Activated effector memory CD4-positive, alpha-beta T cell treated with Interleukin-2 at 50 U/mL for 16 hours (primary cell): ENCODE measurements at places on chromosomes 11 and 22.

- DNase-seq, result no peak
Observed at GRCh38 chr22:45203150-45203951, 37.3 kb downstream of the KIAA0930 start.

GRCh38 chr22:37906364-37907008, 389 bp downstream of the MICALL1 start:
- DNase-seq, result peak; percentile 21

DNA sequence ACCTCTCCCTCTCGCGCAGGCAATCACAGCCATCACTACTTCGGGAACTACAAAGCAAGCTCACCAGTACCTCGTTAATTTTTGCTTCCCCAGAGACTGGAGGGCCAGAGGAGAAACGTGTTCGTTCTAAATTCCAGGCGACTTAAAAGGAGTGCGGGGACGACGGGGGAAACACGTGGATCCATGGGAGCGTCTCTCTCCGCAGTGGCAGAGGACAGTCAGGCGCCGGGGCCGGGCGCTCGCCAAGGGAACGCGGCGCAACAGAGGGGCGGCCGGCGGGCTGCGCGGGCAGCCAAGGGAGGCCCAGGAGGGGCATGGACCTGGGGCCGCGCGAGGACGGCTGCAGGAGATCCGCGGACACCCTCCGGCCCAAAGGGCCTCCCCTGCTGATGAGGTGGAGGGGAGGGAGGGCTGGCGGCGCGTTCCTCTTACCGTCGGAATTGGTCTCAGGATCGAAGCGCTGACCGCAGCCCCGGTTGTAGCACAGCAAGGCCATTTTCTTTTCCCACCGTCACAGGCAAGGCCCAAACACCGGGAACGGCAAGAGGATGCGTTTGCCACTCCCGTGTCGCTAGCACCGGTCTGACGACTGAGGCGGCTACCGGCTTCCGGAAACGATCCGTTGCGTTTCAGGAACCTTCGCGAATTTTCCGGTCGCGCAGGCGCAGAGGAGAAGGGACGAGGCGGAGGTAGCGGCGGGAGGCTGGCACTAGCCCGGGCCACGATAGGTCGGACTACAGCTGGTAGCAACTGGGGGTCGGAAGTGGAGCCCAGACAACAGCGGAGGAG, at the start of gene CHORDC1:
TSS of gene CHORDC1 (minus strand) at position 591 of the 789 bp plus-strand sequence. CDS start at position 496, 95 bp downstream.
- DNase-seq, result peak; percentile 90

- peak; percentile 78 for DNase-seq
Observed at GRCh38 chr22:41285441-41285819, 557 bp downstream of the RANGAP1 start.

- no peak for DNase-seq
Observed at GRCh38 chr11:69454018-69454417, 27.4 kb upstream of the LINC01488 start.

DNA sequence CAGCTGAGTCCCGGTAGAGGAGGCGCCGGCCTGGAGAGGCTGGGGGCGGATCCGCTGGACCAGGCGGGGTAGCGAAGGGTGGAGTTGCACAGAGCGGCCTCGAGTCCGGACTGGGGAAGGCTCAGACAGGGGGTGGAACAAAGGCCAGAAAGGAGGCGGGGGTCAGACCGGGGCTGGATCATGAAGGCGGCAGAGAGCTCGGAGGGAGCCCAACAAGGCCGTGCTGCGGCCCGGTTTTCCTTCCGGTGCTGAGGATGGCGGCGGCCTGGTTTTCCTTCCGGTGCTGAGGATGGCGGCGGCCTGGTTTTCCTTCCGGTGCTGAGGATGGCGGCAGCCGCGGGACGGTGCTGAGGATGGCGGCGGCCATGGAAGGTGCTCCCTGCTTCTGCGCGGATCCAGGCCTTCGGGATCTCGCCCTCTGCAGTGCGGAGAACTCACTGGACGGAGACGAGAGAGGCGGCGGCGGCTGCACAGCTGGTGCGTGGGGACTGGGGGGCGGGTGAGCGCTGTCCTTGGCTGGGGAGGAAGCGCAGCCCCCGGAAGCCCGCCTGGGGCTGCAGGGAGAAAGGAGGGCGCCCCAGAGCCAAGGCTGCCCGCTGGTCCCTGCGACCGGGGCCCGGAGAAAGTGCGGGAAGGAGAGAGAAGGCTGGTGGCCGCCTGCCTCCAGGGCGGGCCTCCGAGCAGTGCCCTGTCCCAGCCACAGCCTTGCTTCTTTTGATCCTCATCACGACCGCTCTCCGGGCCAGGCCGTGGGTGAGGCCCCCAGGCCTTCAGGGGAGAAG, 350.4 kb upstream of the B3GAT1 start:
- no peak for DNase-seq

GRCh38 chr11:114066046-114066648, 6.6 kb downstream of the ZBTB16 start:
- DNase-seq, result no peak

GRCh38 chr11:125671561-125671960, 9.1 kb downstream of the ACRV1 start:
- DNase-seq, result no peak

- DNase-seq, result no peak
Observed at GRCh38 chr11:98679673-98680072, 341.1 kb upstream of the CNTN5 start.

- no peak for DNase-seq
Observed at GRCh38 chr11:69438286-69438920, 43.1 kb upstream of the LINC01488 start.

GRCh38 chr11:115706626-115707135, 202.5 kb upstream of the CADM1 start:
- no peak for DNase-seq

GRCh38 chr22:35840302-35840739, 122.6 kb downstream of the APOL5 start:
- DNase-seq, result no peak

- no peak for DNase-seq
Observed at GRCh38 chr11:41714101-41714500, 254.6 kb upstream of the LRRC4C start.

DNA sequence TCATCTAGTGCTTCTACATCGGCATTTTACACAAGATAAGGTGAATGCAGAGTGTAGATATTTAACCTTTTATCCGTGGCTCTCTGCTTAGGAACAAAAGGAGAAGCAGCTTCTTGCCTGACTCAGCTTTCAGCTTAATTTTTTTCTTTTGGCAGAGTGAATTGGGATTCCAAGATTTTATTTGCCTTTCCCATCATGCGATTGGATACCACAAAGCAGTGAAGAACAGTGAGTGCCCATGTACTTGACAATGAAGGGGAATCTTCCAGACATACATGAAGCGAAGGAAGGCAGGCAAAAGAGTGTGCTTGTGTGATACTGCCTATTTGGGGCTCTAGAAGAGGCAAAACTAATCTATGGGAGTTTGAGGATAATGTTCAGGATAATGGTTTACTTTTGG, 17.0 kb upstream of the CHKA start:
- no peak for DNase-seq

GRCh38 chr11:3796801-3797328, 489 bp downstream of the NUP98 start:
- DNase-seq, result no peak

DNA sequence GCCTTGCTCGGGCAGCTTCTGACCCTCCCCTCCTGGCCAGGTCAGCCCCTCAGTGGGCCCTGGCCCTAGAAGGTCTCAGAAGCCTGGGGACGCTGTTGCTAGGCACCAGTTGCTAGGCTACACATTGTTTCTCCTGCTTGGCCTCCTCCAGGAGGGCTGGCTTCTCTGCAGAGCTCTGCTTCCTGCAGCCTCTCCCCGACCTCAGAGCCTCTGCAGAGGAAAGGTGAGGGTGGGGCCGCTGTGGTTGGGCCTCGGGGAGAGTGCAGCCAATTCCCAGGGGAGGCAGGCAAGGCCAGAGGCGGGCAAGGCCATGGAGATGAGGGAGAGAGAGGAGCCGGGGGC, 27.6 kb upstream of the LRRC10B start:
- no peak for DNase-seq

DNA sequence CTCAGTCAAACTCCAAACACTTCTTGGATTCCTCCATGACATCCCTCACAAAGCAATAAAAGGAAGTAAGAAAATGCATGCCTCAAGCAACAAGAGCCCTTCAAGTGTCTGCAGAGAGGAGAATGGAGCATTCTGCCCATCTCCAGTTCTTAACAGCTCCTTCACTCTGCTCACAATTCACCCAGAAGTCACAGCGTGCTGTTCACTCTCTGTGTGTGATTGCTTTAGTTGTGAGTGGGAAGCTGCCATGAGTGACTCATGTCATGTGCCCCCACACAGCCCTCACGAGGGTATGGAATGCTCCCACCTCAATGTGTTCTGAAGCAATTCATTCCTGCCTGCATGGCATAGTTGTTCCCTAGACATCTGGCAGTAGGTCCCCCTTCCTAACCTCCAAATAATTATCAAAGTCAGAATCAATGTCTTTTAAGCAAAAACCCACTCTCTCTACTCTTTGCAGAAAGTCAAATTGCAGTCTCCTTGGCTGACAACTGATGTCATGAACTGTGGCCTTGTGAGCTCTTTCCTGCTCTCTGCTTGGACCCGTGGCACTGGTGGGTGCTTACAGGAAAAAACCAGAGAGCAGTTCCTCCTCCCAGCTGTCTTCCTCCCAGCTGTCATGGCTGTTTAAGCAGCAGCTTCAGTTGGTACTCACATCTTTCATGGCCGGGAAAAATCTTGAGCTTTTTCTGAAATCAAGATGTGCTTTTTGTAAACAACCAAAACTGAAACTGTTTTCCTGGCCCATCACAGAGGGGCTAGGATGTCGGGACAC, 112.1 kb upstream of the SPON1 start:
- no peak for DNase-seq

GRCh38 chr22:49324527-49325491, 502.9 kb downstream of the BRD1 start:
- no peak for DNase-seq

- no peak for DNase-seq
Observed at GRCh38 chr11:95711162-95711944, 78.2 kb downstream of the FAM76B start.

- no peak for DNase-seq
Observed at GRCh38 chr11:85813721-85814120, 2.8 kb upstream of the SYTL2 start.

- no peak for DNase-seq
Observed at GRCh38 chr22:19125474-19126308, 3.5 kb upstream of the DGCR2 start.

- no peak for DNase-seq
Observed at GRCh38 chr11:36403661-36404060, 106.4 kb downstream of the TRAF6 start.

DNA sequence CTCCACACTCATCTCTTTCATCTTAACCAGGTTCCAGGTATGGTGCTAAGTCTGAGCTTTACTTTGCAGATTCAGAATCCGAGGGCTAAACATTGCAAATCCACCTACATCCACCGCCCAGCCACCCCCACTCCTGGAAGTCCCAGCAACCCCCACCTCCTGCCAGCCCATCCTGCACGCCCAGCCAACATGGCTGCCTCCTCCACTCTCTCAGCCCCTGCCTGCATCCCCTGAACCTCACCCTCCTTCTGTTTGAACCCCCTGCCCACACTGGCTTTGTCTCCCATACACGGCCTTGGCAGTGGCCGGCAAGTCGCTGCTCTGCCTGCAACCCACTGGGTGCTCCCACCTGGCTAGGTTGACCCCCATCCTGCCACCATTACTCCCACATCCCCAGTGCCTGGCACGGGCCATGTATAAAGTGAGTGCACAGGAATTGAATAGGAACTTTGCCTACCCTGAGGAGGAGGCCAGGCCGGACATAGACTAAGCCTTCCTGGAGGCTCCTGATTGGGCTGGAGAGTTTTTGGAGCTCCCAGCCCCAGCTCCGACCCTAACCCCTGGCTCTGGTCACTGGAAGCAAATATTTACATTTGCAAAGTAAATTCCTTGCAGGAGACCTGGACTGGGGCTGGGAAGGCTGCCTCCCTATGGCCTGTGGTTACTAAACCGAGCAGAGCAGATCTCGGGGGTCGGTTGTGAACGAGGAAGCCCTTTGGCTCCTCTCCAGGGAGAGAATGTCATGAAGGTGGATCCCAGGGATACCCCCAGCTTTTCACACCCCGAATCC, 14.4 kb downstream of the EMID1 start:
- no peak for DNase-seq

DNA sequence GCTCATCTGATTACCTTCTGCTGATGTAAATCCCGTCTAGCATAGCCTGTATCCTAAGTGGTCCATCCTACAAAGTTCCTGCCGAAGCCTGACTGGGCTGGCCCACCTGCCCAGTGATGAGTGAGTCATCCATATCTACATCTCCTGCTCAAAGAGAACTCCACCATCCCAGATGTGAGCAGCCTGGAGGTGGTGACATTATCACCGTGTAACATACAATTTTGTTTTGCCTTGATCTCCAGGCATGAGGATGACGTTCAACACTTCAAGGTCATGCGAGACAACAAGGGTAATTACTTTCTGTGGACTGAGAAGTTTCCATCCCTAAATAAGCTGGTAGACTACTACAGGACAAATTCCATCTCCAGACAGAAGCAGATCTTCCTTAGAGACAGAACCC, 5.6 kb downstream of the TMA7B start:
- DNase-seq, result no peak

- DNase-seq, result no peak
Observed at GRCh38 chr11:1553808-1554594, 18.1 kb downstream of the DUSP8 start.

- no peak for DNase-seq
Observed at GRCh38 chr22:32842486-32842885, 41.0 kb downstream of the TIMP3 start.

- no peak for DNase-seq
Observed at GRCh38 chr11:44893308-44893822, 57.3 kb downstream of the TP53I11 start.

DNA sequence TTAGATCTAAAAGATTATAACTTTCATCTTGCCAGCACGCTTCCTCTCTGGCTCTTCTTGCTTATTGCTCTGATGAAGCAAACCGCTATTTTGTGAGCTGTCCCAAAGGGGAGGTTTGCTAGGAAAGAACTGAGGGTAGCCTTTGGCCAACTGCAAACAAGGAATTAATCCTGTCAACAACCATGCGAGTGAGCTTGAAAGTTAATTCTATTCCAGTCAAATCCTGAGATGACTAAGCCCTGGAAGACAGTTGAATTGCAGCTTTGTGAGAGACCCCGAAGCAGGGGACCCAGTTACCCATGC, 10.3 kb upstream of the RNF141 start:
- DNase-seq, result no peak

GRCh38 chr11:119307219-119307618, 9.7 kb downstream of the MCAM start:
- DNase-seq, result no peak

DNA sequence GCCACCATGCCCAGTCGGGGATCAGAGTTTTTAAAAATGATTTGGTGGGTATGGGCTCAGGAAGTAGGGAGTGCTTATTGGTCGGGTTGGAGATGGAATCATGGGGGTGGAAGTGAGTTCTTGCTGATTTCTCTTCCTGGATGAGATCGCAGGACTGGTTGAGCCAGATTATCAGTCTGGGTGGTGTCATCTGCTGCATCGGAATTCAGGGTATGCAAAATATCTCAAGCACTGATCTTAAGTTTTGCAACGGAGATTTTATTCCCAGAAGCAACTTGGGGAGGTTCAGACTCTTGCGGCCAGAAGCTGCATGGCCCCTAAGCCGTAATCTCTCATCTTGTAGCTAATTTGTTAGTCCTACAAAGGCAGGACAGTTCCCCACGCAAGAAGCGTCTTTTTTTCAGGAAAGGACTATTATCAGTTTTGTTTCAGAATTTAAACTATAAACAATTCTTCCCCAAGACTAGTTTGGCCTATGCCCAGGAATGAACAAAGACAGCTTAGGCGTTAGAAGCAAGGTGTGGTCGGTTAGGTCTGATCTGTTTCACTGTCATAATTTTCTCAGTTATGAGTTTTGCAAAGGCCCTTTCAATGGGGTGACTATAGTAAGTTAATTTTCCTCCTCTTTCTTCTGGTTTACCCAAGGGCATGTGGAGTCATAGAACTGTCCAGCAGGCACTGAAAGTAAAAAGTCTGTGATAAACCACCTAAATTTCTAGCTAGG, 1.4 kb upstream of the PIWIL3 start:
- DNase-seq, result no peak

GRCh38 chr11:110453684-110454354, 24.1 kb downstream of the FDX1 start:
- no peak for DNase-seq
